ENCODE measurements at places on chromosomes 16 and 17.
A peak's percentile ranks its signal among the peaks of the same experiment; 100 is the strongest.

DNA sequence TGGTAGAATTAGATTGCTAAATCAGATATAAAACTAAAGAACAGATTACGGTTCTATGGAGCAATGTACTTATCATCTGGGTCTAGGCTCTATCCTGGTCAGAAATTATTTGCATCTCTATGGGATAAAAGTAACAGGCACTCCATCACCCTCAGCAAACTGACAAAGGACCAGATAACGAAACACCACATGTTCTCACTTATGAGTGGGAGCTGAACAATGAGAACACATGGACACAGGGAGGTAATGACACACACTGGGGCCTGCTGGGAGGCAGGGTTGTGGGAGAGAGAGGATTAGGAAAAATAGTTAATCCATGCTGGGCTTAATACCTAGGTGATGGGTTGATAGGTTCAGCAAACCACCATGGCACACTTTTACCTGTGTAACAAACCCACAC lies 61.9 kb downstream of the MPHOSPH6 start:
- DNase-seq: no peak
- H3K4me1 ChIP-seq: no peaks in the 10 kb centered on the region
- H3K27ac ChIP-seq: no peak overlapping the region
- H3K4me3 ChIP-seq: no peak overlapping the region
- no peaks in the 10 kb centered on the region for H3K36me3 ChIP-seq
- no peaks in the 10 kb centered on the region for H3K27me3 ChIP-seq

DNA sequence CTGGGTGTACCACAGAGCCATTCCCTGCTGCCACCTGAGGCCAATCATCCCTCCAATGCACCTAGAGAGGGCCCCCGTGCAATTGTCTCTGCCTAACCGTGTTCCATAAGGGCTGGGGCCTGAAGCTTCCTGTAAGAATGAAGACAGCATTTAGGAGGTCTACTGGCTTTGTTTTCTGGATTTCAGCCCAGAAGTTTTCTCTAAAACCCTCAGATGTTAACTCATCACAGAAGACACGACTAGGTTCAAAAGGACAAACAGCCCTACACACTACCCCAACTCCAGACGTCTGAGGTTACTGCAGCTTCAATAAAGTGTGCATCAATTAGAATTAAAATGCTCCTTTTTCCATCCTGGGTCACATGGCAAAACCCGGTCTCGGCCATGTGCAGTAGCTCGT lies 10.8 kb upstream of the DRG2 start:
- no peak overlapping the region for H3K4me3 ChIP-seq
- H3K27ac ChIP-seq: no peak overlapping the region
- peak; percentile 19 for DNase-seq

GRCh38 chr17:79039886-79040285 lies 15.9 kb downstream of the C1QTNF1 start:
- no peak overlapping the region for H3K4me3 ChIP-seq
- H3K4me1 ChIP-seq: peaks cover 18% of the 10 kb centered on the region
- DNase-seq: no peak
- no peaks in the 10 kb centered on the region for H3K27me3 ChIP-seq
- no peak overlapping the region for H3K27ac ChIP-seq
- H3K36me3 ChIP-seq: no peaks in the 10 kb centered on the region

DNA sequence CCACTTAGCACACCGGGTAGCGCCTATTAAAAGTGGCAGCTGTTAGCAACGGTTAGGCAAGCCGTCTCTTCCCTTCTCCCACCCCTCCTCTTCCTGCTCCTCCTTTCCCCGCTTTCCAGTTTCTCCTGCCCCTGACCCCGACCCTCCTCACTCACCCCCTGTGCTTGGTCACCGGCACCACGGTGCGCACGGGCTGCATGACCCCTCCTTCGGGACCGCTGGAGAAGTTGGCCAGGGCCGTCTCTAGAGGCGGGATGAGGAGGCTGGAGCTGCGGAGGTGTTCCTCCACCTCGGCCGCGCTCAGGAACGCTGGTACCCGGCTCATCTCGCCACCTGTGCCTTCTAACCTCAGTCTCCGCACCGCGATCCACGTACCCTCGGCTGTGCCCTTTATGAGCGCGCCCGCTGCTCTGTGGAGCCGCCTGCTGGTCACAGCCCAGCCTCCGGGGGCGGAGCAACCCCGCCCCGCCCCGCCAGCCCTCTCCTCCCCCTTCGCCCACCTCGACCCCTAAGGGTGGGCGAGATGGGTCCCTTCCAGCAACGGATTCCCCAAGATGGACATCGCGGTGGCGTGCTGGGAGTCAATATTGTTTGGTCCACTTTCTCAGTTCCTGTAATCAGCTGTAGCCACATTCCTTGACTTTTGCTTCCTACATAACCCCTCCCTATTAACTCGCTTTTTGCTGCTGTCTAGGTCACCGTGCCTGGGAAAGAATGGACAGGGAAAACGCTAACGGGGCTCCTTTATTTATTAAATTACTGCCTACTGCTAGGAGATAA lies at the start of gene CRYM:
TSS of gene CRYM (minus strand) at position 364 of the 780 bp plus-strand sequence. CDS start at position 325, 39 bp downstream.
- no peaks in the 10 kb centered on the region for H3K4me1 ChIP-seq
- H3K4me3 ChIP-seq: peak within 1 kb of the TSS; percentile 35
- DNase-seq: no peak
- H3K27ac ChIP-seq: no peak within 1 kb of the TSS
- H3K36me3 ChIP-seq: no peaks in the 10 kb centered on the region
